ENCODE measurements at places on chromosomes 16 and 17.

- DNase-seq = no peak
Measured at GRCh38 chr16:84660973-84661372, 12.7 kb downstream of the KLHL36 start.

DNA sequence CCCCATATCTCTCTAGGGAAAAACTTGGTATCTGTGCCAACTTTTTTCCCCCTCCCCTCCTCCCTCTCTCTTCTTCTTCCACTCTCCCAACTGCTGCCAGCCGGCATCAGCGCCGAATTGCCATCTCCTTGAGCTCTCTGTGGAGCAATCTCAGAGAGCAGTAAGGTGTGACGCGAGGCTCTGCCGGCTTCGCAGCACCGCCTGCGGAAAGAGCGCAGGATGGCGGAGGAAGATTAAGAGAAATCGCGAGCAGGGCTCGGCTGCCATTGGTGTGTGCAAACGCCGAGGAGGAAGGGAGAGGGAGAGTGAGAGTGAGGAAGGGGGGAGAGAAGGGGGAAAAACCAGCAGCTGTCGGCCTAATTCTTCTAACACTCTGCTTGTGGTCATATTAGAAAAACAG lies 44.2 kb downstream of the NEUROD2 start:
- DNase-seq = no peak

GRCh38 chr16:13348416-13348815 lies 447.0 kb downstream of the SHISA9 start:
- no peak for DNase-seq

DNA sequence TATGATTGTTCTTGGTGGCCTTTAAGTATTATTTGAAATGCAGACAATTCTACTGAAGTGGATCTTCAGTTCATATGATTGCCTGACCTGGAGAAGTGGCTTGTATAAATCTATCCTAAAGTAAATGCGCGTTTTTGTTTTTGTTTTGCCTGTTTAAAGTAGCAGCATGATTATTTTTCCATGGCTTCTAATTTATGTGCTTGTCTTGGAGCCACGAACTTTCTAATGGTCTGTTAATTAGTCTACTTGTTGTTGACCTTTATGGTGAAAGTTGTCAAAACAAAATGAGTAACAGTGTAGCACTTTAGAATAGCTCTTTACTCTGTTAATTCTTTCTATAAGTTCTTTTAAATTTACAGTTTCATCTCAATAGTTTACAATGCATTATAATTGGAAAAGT lies 1.7 kb downstream of the PRKAR1A start:
- no peak for DNase-seq

DNA sequence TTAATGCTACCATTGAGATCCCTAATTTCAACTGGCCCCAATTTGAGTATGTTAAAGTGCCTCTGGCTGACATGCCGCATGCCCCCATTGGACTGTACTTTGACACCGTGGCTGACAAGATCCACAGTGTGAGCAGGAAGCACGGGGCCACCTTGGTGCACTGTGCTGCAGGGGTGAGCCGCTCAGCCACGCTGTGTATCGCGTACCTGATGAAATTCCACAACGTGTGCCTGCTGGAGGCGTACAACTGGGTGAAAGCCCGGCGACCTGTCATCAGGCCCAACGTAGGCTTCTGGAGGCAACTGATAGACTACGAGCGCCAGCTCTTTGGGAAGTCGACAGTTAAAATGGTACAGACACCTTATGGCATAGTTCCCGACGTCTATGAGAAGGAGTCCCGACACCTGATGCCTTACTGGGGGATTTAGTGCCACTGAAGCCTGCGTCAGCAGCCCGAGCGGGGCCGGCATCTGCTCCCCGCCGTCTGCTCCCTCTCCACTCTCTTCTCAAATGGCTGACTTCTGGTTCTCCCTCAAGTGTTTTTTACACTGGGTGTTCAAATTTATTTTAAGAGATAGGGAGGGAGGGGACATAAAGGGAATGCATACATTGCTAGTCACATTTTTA lies 22.9 kb downstream of the DUSP14 start:
- no peak for DNase-seq

GRCh38 chr16:23528644-23529310 lies 18.5 kb upstream of the GGA2 start:
- DNase-seq = no peak

DNA sequence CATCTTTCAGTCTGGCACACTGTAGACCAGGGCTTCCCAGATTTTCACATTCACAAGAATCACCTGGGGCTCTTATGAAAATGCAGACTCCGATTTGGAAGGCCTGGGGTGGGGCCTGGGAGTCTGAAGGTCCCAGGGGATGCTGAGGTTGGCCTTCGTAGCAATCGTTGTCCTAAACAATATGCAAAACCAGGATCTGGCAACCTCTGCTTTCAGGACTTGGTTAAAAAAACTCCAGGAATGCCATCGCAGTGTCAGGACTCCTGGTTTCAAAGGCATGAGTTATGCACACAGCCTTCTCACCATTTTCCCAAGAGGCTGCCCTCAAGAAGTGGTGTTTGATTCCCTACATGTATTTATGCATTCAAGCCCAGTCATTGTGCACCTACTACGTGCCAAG lies 6.7 kb downstream of the CLEC19A start:
- no peak for DNase-seq

DNA sequence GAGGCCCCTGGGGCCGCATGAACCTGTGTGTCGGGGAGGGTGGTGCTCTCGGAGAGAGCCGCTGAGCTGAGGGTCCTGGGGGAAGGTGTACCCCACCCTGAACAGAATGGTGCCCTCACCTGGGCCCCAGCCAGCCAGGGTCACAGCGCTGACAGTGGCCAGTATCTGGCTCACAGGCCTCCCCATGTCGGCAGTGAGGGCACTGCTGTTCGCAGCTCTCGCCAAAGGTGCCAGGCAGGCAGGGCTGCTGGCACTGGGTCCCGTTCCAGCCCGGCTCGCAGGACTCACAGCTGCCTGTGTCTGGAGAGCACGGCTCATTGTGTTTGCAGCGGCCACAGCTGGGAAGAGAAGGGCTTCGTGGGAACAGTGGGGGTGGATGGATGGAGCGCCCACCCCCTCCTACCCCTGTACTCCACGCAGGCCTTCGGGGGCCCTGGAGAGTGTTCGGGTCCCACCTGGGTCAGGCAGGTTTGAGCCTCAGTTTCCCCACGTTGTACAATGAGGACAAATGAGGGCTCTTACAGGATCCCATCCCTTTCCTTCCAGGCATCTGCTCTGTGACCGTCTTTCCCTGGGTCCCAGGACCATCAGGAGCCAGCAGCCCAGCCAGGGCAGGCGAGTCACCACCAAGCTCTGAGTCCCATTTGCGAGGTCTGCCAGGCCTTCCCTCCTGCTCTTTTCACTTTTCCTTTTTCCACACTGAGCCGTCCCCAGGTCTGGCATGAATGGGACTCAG lies 5.0 kb downstream of the SCARF1 start:
- DNase-seq = no peak

- DNase-seq = no peak
Measured at GRCh38 chr16:11064202-11064540, 119.8 kb downstream of the CLEC16A start.

GRCh38 chr17:45311760-45312476 lies 4.9 kb downstream of the MAP3K14 start:
- DNase-seq = peak; percentile 70

GRCh38 chr17:4389079-4389478 lies 22.6 kb upstream of the UBE2G1 start:
- DNase-seq = no peak

DNA sequence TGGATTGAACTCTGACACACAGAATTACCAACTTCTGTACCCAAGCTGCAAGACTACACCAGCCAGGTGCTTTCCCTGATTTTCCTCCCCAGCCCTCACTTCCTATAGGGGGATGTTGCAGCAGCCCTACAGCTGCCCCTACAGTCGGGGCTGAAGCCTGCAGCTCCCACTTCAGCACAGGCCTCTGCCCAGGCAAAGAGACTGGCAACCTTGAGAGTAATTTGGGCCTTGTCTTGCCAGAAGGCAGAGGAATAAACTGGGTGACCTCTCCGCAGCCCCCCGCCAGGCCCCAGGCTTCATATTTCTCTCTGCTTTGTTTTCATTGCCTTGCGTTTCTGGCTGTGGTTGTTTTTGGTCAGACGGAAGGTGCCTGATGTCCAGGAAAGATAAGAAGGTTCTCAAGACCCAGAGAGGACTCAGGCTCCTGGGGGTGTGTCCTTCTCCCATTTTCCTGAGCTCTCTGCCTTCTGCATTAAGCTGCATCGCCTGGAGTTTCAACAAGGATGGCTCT lies 32.0 kb downstream of the SLC6A4 start:
- no peak for DNase-seq

- DNase-seq = no peak
Measured at GRCh38 chr17:81868674-81869220, 2.4 kb downstream of the ARHGDIA start.

DNA sequence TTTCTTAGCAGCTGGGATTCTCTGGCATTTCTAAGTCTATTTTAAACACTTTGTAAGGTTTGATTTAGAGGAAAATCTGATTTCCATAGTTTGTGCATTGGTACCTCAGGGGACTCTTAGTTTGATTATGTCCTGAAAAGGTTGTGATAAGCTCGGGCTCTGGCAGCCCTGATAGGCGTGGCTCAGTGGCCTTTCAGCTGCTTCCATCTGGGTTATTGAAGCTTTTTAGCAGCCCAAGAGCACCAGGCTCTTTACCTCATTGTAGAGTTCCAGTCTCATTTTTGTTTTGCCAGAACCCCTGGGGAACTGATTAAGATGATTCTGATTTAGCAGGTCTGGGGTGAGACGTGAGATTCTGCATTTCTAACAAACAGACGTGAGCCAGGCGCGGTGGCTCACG lies 412.3 kb downstream of the XYLT1 start:
- no peak for DNase-seq

DNA sequence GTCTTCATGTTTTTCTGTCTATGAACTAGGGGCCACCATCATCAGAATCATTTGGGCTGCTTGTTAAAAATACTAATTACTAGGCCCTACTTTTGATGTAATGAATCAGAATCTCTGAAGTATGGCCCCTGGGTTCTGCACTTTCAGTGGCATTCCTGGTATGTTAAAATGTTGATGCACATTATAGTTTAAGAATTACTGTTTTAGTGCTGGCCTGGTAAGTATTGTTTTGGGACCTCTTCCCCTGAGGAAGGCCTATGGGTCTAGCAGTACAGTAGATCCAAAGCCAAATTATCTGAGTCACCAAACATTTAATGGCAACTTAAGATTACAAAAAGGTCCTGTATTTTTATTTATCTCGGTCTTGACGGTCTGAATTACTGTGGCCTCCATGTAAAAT lies 58.8 kb downstream of the AP2B1 start:
- no peak for DNase-seq

DNA sequence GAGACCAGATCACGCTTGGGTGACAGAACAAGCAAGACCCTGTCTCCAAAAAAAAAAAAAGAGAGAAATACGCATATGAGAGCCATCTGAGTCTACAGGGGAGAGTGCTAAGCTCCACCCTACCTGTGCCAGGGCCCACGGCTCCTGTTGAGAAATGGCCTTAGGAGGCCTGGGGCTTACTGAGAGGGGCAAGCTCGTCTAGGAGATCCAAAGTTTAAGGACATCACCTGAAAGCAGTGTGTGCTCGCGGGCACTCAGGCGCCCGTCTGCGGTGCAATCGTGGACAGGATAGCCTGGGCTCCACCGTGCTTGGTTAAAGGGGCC lies 14.5 kb upstream of the BAIAP2 start:
- no peak for DNase-seq

GRCh38 chr17:8732406-8733085 lies 12.1 kb downstream of the CCDC42 start:
- no peak for DNase-seq

- DNase-seq = peak; percentile 77
Measured at GRCh38 chr16:2486645-2487516, 12.0 kb downstream of the TBC1D24 start.

GRCh38 chr16:2429771-2430663 lies 770 bp downstream of the CCNF start:
- DNase-seq = no peak

DNA sequence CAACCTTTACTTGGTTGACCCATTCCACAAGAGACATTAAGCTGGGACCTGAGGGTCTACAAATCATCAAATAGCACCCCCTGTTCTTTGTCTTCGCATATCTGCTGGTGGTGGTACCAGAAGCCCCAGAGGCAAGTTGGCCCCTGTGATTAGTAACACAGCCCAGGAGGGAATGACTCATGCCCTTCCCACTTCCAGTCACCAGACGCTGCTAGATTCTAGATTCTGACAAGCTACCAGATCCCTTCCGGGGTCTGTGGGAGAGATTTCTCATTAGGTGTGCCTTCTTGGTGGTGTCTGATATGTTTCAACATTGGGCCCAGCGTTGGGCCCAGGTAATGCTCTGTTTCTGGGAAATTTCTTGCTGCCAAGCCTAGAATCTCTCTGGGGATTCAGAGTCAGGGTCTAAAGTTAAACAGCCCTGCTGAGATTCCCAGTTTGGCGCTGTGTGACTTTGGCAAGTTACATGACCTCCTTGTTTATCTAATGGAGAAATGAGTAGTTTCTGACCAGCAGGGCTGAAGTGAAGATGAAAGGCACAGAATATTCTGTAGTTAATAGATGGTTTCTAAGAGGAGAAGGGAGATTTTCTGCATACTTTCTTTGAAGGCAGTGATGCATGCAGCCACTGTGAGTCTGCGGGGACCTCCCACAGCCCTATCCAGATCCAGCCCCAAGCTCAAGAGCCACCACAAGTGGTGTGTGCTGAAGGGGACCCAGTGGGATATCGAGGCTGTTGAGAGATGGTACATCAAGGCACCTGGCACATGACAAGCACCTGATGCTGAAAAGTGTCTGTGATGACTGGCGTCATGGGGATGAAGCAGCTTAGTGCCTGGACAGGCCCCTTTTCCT lies 3.9 kb downstream of the TRPV2 start:
- DNase-seq = no peak

- no peak for DNase-seq
Measured at GRCh38 chr17:10186771-10187410, 11.5 kb downstream of the GAS7 start.

DNA sequence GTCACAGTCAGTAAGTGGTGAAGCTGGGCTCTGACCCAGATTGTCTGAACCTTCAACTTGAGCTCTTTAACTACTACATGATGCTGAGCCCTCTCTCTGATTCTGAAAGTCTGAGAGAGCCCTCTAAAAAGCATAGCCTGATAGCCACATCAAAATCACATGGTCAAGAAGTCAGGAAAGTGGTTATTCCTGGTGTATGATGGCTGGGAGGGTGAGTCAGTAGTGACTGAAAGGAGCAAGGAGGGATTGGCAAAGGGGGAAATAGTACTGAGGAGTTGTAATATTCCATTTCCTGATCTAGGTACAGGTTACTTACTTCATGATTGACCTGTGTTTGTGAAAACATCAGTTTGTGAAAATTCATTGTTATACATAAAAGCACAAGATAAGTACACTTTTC lies 89.1 kb downstream of the SSH2 start:
- no peak for DNase-seq

DNA sequence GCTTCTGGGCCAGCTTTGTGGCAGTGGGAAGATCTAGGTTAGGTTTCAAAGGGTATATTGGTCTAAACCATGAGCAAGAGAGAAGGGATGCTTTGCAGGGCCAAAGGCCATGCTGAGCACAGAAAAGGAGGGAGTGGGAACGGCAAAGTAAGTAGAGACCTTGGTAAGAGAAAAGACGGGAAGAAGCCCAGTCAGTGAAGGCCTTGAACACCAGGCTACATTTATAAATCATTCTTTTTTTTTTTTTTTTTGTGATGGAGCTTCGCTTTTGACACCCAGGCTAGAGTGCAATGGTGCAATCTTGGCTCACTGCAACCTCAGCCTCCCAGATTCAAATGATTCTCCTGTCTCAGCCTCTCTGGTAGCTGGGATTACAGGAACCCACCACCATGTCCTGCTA lies 18.1 kb downstream of the TOM1L2 start:
- no peak for DNase-seq
